ENCODE measurements at places on chromosomes 4 and X. TPM values are rescaled to one million over a fixed set of nuclear protein-coding genes. Genes with fewer than 3 reads are reported as not detected.

Gene PNMA6A
- total RNA-seq = 3.7 TPM

Gene MGARP
- 0.30 TPM for total RNA-seq

Gene CCNI
- total RNA-seq = 61.8 TPM

Gene ZCCHC18
- not detected for total RNA-seq

Gene POU3F4
- not detected for total RNA-seq

Gene PLXNB3
- 3.3 TPM for total RNA-seq

Gene GIMD1
- not detected for total RNA-seq

Measured in A549 treated with Mapracorat at 1 μM for 4 hours (cell line).